Skin of body (tissue), 3 donors: ENCODE measurements at places on chromosomes 1 and 21. TPM values are rescaled to one million over a fixed set of nuclear protein-coding genes. Genes with fewer than 3 reads are reported as not detected.

The HSF2BP gene
- 0.89 TPM for total RNA-seq

The OLIG2 gene
- total RNA-seq: 0.10 TPM

The SPATA21 gene
- total RNA-seq: not detected

The CEP350 gene
- 69.0 TPM for total RNA-seq

The CALML6 gene
- 19.0 TPM for total RNA-seq

The S100A3 gene
- total RNA-seq: 36.0 TPM

The PRAMEF11 gene
- total RNA-seq: not detected

The RPS8 gene
- total RNA-seq: 1,591 TPM

The FAM163A gene
- 0.10 TPM for total RNA-seq

The TRIM58 gene
- total RNA-seq: 7.7 TPM

The BTBD19 gene
- 3.5 TPM for total RNA-seq

The MMP23B gene
- 30.7 TPM for total RNA-seq

The RGS16 gene
- total RNA-seq: 7.9 TPM

The LCE3D gene
- total RNA-seq: 1.9 TPM

The LCE1B gene
- 1.9 TPM for total RNA-seq

The FAM151A gene
- total RNA-seq: not detected

The RGS18 gene
- total RNA-seq: 4.4 TPM

The CDC42 gene
- total RNA-seq: 338 TPM

The CSMD2 gene
- total RNA-seq: 2.4 TPM

The PTGFR gene
- total RNA-seq: 28.6 TPM

The ELOA gene
- total RNA-seq: 19.5 TPM

The TNFSF4 gene
- total RNA-seq: 1.6 TPM

The PGLYRP4 gene
- total RNA-seq: 4.3 TPM

The ACP6 gene
- 4.3 TPM for total RNA-seq

The KRTAP19-7 gene
- total RNA-seq: not detected

The TMOD4 gene
- 8.0 TPM for total RNA-seq

The CERS2 gene
- 43.7 TPM for total RNA-seq

The OPRD1 gene
- 0.20 TPM for total RNA-seq

The CYP4Z1 gene
- total RNA-seq: 0.39 TPM

The FCRL5 gene
- total RNA-seq: 0.10 TPM
